ENCODE measurements at places on chromosomes 13 and 19.
A peak's percentile ranks its signal among the peaks of the same experiment; 100 is the strongest.

DNA sequence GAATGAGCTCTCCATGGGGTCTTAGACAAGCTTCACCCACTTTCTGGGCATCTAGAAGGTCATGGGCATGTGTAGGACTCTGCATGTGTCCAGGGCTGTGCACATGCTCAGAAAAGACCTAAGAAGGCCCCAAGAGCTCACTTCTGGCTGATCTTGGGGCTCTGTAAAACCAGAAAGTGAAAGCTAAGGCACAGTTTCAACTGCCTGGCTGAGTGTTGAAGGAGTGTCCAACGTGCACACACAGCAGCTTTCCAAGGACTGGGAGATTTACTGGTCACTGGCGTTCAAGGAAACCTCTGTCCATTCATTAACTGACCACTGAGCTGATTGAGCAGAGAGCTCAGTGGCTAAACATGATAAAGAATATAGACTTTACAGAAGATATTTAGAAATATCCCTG, 137.9 kb downstream of the KATNAL1 start:
- no peak for DNase-seq

DNA sequence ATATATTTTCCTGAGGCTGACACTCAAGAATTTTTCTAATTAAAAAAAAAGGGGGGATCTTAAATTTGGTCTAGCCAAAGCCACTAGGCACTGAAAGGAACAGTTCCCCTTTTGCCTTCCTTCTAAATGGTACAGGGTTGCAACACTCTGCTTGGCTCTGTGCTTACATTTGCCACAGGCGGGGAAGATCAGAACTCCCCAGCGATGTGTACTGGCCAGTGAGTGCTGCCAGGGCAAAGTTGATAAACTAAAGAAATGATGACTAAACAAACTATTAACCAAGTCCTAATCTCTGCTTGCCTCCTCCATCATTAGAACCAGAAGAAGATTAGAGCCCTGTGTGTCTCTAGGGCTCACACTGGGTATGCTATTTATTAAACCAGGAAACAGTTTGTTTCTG, 75.3 kb upstream of the SCEL start:
- no peak for DNase-seq

GRCh38 chr13:111005808-111006505, 91.1 kb upstream of the ANKRD10 start:
- no peak for DNase-seq

- DNase-seq, result no peak
These were observed 71.4 kb downstream of the SLC7A9 start for GRCh38 chr19:32798201-32798600.

- no peak for DNase-seq
These were observed 13.4 kb upstream of the LENG8 start for GRCh38 chr19:54435551-54436016.

DNA sequence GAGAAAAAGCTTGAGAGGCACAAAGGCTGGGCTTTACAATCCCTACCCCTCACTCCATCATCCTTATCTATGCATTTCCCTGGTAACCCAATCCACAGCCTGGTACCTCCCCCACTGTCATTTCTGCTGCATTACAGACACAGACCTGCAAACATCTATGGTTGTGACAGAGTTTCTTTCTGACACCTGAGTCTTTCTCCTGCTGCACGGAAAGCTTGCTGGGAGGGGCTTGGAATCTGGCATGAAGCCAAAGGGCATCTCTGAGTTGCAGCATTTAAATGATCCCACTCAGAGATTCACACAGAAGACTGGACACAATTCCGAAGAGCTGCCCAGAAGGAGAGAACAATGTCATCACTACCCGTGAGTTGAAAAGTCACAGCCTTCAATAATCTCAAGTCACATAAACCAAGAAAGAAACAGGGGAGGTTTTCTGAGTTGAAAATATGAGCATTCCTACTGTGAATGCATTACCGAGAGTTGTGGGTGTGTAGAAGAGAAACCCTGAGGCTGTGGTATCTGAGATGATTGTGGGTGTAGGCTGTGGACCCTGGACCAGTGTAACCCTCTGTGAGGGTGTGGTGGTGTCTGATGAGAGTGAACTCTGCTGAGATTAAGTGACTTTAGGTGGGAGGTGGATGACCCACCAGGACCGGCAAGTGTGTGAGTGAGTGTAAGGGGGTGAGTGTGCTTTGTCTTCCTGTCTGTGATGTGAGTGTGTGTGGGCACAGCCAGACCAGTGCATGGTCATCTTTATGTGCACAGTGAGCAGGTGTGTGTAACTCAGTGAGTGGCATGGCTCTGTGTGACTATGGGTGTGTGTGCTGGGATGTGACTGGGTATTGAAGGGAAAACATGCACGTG, at the start of gene LGALS14:
Gene LGALS14, plus strand, starts transcription at position 301 of the 864 bp plus-strand sequence. Its CDS starts 48 bp downstream, at position 349.
- DNase-seq, result peak; percentile 57

DNA sequence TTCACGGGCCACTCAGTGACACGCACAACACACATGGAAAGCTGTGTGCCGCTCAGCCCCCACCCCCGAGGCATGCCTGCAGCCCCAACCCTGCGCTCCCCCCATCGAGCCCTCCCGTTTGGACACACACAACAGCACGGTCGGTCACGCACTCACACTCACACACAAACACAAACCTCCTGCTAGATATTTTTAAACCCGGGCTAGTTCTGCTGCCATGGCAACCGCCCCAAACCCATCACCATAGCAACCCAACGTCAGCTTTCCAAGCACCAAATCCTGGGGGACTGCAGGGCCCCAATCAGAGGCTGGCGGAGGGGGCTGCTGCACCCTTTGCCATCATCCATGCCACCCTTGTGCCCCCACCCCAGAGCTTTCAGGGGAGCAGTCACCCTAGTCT, 2.5 kb upstream of the NOVA2 start:
- DNase-seq, result peak; percentile 7

DNA sequence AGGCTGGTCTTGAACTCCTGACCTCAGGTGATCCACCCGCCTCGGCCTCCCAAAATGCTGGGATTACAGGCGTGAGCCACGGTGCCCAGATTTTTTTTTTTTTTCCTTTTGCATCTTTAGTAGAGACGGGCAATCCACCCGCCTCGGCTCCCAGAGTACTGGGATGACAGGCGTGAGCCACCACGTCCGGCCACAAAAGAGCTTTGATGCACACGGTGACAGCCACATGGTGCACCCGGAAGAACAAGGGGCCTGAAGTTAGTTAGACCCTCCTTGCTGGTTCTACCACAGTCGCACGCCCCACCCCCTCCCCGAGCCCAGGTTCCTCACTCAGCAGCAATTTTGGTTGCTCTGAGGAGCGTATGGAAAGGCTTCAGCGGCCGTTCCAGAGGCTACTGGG, 54.2 kb upstream of the USE1 start:
- DNase-seq, result no peak

DNA sequence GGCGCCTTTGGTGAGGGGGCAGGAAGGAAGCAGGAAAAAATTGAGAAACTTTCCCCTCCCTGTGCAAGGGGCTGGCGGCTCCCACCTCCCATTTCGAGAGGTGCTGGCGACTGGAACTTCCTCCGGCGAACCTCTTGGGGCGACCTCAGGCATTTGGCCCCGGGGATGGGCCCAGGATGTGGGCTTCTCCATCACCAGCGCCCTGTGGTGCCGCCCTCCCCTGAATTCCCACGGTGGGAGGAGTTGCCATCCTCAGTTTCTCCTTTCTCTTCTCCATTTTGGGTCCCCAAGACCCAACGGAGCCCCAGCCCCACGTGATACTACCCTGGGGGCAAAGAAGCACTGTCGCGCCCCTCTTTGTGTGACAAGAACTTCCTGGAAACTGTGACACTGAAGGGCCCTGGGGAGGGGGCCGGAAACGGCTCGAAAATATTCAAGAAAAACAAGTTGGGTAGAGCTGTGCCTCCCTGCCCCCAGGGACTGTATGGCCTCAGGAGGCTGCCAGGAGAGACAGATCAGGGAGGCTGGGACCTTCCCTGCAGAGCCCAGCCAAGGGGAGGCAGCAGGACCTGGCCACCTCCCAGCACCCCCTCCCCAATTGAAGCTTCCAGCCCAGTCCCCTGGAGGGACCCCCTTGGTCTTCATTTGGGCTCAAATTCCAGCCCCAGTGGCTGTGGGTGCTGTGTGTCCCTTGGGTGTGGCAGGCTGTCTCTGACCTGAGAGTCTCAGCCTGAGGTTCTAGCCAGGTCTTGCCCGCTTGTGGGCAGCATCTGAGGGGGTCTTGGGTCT, 16.2 kb upstream of the AP1M2 start:
- no peak for DNase-seq

GRCh38 chr13:109389456-109389855, 396.9 kb downstream of the IRS2 start:
- no peak for DNase-seq

DNA sequence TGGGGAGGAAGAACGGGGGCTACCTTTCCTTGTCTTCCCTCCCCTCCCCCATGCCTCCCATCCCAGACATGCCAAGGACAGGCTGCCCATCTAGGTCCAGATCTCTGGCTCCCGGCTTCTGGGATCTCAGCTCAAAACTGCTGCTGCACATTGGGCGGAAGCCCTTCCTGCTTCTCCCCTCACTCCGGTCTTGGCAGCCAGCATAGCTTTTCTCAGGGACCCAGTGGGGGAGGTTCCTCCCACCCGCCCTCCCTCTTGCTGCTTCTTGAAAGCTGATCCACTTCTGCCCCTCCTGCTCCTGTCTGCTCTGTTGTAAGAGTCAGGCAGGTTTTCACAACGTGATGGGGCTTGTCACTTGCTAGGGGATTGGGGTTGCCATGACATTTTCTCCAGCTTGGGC, 21.7 kb upstream of the RNF17 start:
- no peak for DNase-seq

DNA sequence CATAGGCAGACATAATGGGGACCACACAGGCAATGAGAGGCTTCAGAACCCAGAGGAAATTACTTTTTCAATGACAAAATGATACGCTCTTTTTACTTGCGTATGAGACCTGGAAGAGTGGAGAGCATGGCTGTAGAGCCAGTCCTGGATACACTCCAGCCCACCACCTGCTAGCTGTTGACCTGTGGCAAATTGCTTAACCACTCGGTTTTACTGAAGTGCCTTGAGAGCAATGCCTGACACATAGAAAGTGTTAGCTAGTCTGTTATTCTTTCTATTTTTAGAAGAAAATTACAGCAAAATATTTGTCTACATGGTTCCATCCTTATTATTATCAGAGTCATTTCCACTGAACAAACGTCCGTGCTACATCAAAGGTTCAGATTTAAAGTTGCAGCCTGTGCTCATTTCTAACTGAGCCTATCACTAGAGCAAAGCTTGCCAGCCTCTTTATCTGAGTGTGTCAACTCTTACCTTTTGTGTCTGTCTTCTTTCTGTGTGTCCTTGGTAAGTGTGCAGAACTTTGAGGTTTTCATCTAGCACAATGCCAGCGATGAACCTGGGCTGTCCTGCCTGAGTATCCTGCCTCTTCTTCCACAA, 9.6 kb upstream of the GPR183 start:
- DNase-seq, result peak; percentile 91

- no peak for DNase-seq
These were observed 325.0 kb downstream of the DNAJC15 start for GRCh38 chr13:43348397-43348796.

DNA sequence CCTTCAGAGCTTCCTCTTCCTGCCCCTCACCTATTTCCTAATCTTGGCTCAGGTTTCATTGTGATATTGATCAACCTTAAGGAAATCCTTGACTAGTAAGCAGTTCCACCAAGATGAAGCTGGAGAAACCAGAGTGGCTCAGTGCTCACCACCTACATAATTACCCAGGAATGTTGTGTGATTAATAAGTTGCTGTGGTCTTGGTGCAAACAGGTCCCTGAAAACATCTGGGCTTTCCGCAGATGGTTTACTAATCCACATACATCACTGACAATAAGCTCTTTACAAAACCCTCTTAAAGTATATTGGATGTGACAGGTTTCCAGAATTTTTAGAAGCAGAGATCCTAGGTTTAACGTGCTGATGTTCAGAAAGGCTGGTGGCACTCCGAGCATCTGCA, 8.6 kb upstream of the SERP2 start:
- no peak for DNase-seq

GRCh38 chr19:51148580-51148979, 6.5 kb downstream of the SIGLEC7 start:
- no peak for DNase-seq

GRCh38 chr19:33301900-33302174, 497 bp downstream of the CEBPA start:
- no peak for DNase-seq

- DNase-seq, result no peak
These were observed 16.1 kb upstream of the TNFSF14 start for GRCh38 chr19:6685962-6686627.

DNA sequence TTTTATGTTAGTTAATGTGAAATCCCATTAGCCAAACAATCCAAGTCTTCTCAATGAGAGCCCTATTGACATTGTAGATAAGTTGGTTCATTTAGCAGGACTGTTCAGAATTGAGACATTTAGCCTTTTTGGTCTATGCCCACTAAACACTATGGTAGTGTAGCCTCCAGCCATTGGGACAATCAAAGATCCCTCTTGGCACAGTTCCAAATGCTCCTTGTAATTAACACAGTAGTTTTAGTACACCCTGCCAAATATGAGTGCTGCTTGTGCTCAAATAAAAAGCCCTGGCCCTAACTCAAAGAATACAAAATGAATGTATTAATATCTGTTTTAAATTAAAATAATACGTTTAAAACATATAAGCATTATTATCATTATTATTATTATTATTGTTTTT, 15.4 kb upstream of the FAM216B start:
- DNase-seq, result peak; percentile 66

- no peak for DNase-seq
These were observed 109.0 kb downstream of the TNFRSF19 start for GRCh38 chr13:23679220-23679619.

DNA sequence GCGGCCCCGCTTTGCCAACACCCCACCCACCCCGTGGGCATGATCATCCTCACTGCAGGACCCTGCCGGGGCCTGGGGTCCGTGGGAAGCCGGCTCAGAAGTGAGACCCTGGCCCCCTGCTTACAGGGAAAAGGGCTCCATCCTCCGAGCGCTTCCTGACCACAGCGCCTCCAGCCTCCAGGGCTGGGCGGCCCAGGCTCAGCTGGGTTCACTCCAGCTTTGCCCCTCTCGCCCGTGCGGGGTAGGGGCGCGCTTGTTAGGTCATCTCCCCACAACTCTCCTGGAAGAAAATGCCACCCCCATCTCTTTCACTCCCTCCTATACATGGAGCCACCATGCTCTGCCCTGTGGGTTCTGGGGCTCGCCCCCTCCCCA, 6.6 kb upstream of the C1QTNF9B start:
- no peak for DNase-seq

GRCh38 chr13:32310134-32310706, 4.9 kb downstream of the ZAR1L start:
- peak; percentile 70 for DNase-seq

DNA sequence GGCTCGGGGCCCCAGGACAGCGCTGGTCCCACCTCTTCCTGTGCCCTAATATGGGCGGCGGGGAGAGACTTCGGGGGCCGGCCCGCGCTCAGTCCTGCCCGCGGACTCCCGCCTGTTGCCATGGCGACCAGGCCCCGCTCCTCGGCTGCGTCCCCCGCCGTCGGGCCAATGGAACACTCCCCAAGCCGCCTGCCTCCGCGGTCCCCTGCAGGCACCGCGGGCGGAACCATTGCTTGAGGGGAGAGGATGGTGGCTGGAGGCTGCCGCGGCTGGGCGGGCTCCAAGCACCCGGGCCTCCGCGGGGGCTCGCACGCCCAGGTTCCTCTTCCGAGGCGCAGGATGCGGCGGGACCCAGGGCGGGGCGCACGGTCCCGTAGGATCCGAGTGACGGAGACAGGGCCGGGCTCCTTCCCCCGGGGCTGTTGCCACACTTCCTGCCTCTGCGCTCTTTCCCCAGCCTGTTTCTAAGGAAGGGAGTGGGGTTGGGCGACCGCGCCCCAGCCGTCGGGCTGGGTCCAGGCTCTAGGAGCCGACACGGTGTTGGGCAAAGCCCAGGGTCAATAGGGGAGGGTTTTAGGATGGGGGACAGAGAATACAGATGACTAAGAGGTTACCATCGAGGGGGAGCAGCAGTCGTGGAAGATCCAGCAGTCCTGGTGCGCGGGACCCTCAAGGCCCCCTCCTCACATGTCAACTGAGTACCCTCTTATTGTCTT, 1.2 kb upstream of the JUNB start:
- peak; percentile 80 for DNase-seq
